ENCODE measurements at places on chromosomes 2 and 18.

GRCh38 chr2:189137519-189137918 lies 42.0 kb downstream of the COL5A2 start:
- DNase-seq, result no peak

GRCh38 chr2:45859682-45860081 lies 208.2 kb downstream of the PRKCE start:
- DNase-seq, result no peak

DNA sequence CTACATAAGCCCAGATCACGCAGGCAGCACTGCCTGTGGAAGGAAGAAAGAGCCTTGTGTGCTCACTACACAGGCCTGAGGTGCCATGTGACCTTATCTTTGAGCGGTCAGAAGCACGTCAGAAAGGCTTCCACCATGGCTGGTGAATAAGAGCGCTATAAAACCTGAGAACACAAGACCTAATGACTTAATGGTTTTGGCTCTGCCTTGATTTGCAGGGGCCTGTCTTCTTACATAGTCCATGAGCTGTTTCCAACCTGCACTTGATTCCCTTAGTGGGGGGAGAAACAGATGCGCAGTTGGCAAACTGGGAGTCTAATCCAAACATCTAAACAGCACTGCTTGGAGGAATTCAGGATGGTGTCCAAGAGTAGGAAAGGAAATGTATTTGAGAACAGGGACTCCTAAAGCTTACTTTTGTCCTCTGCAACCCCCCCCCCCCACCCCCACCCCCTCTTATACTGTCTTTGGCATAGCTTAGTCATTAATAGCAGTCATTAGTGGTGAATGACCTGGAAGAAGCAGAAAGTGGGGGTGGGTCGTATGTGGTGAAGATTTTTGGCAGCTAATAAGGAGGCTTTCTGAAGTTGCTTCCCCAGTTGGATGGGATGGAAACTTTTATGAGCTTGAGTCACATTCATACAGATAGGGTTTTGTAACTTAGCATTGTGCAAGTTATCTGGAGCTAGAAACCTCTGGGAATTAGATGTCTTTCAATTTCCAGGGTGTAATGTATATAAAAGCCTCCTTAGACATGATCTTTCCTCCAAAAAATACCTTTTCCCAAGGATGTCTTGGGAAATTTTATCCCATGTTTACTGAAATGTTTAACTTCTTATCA lies 454.1 kb downstream of the MEIS1 start:
- DNase-seq, result no peak

DNA sequence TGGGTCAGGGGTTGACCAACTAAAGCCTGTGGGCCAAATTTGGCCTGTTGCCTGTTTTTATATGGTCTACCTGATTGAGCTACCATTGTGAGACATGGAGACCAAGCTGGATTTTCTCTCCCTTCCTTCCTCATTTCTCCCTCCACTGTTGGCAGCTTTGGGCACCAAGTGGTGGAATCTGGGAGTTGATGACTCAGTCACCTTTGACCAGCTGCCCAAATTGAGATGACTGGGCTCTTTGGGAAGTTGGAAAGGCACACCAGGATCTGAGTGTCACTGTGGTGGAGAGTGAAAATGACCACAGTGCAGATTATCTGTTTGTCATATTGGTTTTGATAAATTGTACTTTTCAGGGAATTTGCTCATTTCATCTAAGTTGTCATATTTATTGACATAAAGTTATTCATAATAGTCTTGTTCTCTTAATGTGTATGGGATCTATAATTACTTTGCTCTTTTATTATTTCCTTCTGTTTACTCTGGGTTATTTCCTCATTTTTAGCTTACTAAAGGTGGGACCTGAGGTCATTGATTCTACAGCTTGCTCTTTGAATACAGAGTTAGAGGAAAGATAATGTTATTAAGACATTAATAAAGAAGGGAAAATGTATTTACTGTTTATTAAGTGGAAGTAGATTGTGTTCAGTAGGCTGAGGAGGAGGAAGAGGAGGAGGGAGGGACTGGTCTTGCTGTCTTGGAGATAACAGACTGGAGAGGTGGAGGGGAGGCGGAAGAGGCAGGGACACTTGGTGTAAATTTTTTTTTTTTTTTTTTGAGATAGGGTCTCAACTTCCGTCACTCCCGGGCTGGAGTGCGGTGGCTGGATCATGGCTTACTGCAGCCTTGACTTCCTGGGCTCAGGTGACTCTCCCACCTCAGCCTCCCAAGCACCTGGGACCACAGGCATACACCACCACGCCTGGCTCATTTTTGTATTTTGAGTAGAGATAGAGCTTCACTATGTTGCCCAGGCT lies 31.8 kb downstream of the AGFG1 start:
- no peak for DNase-seq

DNA sequence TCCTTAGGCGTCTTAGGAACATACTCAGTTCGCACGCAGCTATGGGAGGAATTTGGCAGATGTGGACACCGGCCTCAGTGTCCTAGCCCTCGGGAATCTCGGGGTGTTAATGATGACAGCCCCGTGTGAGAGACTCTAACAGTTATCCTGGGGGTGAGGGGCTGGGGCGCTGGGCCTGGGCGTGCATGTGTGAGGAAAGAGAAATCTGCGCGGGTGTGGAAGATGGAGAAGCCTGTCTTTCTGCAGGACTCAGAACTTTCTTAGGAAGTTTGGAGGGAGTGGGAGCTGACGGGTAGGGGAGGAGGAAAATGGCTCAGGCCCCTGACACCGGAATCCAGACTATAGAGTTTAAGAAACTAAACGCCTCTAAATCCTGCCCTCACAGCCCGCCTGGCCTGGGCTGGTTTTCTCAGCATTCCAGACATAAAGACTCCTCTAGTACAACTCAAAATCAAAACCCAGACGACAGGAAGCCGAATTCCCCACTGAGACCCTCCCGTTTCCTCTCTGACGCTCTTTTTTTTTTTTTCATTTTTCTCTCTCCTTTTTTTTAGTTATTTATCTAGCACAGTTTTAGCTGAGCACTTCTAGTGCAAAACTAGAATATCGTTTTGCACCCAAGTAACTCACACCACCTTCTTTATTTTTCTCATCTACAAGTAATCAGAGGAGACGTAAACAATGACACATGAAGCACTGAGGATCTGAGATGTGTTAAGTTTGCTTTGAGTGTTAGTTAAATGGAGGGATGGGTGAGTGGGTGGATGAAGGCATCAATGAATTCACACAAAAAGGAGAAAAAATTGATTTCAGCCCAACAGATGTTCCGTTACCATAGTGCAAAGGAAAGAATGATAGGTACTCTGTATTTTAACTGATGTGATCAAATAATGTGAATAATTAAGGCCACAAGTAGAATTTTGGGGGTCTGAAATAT lies 1.2 kb upstream of the HAAO start:
- no peak for DNase-seq

- no peak for DNase-seq
Measured at GRCh38 chr2:33729353-33729752, 130.3 kb upstream of the FAM98A start.

DNA sequence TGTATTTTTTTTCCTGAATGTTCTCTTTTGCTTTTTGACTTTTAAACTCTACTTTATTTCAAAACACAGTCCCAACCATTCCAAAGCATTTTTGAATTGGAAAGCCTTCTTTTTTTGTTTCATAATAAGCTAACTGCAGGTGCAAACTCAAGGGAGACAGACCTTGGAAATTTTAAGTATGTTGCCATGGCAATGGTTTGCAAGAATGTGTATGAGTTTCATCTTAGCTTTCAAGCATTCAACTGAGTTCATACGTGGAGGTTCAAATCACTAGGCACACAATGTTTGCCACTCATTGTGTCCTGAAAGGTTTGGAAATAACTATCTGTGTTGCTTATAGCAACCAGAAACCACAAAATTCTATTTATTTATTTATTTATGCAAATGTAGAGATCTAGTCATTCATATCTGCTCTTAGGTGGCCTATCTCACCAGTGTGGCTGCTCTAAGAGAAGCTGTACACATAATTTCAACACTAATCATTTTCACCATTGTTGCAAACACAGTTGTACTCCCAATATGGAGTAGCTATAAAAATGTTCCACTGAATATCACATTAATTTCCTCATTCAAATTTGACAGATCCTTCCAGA lies 805.7 kb upstream of the FSHR start:
- no peak for DNase-seq

GRCh38 chr2:190618030-190618429 lies 30.9 kb upstream of the NAB1 start:
- no peak for DNase-seq

GRCh38 chr18:47718646-47719045 lies 211.8 kb downstream of the SMAD2 start:
- no peak for DNase-seq

DNA sequence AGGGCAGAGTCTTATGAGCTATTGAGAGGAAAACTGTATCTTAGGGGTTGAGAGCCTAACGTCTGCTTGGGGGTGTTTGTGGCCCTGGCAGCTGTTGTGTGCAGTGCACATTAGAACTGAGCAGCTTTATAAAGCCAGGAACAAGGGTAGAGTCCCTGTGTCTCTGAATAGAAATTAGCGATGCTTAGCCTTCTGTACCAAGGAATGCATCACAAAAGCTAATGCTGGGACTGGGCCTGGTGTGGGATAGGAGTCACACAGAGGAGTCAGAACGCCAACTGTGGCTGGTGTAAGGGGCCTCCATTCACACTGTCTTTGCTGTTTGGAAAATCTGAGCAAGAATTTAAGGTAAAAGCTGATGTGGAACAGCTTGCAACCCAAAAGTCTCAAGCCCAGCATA lies 283.2 kb downstream of the SOX11 start:
- DNase-seq, result no peak
